Activated CD4-positive, alpha-beta T cell treated with anti-CD3 and anti-CD28 coated beads, Interleukin-2, amount 50 U/mL, for 16 hours (primary cell): ENCODE measurements at places on chromosomes 7 and 10.

- DNase-seq, result peak; percentile 37
Observed at GRCh38 chr10:58781873-58782488, 269.3 kb downstream of the BICC1 start.

- DNase-seq, result no peak
Observed at GRCh38 chr7:28697913-28698563, 260.1 kb downstream of the TRIL start.

DNA sequence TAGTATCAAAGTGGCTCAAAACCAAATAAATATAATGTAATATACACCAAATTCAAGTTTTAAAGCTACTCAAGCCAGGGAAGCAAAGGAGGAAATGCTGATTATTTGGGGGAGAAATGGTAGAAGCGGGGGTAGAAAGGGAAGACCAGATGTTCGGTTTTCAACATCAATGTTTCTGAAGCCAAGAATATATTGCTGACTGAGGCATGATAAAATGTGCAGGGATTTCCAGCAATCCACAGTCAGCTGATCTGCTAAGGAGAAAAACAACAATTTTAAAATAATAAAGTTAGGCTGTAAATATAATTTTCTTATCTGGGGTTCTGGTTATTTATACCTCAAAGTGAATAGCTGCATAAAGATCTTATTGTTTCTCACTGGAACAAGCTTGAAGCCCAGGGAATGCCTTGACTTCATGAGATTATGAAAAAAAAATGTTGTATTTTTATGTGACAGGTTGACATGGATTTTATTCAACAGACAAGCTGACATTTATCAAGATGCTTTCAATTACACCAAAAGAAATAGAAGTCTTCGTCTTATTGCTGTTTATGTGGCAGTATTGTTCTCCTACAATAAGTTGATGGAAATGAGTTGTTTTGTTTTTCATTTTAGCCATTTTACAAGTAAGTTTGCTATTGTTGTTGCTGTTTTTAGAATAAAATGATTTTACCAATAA, 28.6 kb upstream of the BMPER start:
- DNase-seq, result no peak

DNA sequence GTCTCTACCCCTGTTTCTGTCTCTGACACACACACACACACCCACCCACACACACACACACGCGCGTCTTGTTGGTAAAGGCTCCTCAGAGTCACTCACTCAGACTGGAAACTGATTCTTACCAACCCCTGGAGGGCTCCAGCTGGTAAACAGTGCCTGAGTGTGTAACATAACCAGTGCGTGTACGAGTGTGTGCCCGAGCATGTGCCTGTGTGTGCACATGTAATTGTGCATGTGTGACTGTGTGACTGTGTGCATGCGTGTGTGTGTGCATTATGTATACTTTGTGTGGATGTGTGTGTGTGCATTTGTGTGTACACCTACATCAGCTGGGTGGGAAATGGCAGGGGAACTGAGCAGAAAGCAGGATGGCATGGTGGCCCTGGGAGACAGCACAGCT, 317.1 kb downstream of the WDR37 start:
- DNase-seq, result no peak
